ENCODE measurements at places on chromosomes 1 and 21.

DNA sequence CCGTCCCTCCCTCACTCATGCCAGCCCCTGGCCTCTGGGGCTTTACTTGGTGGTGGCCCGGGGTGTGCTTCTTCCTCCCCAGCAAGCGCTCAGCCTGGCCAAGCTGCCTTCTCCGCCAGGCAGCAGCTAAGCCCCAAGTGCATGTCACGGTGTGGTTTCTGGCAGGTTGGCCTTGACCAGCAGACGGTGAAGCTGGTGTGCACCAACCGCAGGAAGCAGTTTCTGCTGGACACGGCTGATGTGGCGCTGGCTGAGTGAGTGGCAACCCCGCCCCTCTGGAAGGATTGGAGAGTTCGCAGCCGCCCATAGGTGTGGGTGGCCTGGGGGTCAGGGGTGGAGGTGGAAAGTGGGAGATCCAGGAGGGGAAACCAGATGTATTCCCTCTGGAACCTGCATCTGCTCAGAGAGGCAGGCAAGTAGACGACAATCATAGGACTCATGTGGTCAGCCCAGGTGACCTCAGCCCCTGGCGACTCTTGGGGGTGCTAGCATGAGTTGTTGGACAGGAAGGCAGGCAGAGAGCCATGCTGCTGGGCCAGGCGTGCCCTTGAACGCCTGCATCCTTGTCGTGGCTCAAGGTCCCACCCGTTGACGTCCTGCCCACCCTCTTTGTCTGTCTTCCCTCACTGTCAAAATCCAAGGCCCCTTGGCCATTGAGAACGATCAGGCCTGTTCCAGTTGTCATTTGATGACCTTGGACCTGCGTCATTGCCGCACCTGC is 7.0 kb upstream of the SLC25A34 start:
- no peak for DNase-seq

DNA sequence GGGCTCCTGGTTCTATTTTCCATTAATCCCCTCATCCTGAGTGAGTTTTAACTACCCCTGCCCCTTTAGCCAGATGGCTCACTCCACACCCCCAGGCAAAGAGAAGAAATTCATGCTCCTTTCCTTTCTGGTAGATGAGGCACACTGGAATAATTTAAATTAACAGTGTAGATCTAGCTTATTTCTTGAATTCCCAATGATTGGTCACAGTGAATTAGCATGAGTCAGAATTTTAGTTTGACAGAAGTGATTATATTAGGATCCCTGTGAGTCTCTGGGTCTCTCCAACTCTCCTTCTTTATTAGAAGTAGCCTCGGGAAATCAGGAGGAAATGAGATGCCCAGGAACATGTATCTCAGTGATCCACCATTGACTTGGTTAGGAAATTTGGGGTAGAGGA is 103.1 kb upstream of the KAZN start:
- no peak for DNase-seq

- peak; percentile 46 for DNase-seq
Measured at GRCh38 chr1:155241069-155241679, 14.1 kb downstream of the ENTREP3 start.

DNA sequence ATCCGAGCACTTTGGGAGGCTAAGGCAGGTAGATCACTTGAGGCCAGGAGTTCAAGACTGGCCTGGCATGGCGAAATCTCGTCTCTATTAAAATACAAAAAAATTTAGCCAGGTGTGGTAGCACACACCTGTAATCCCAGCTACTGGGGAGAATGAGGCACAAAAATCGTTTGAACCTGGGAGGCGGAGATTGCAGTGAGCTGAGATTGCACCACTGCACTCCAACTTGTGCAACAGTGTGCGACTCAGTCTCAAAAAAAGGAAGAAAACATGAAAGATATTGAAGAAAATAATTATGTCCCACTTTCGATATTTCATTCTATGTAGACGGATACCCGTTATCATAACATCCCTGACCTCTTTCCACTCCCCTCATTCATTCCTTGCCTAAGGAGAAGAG is 19.2 kb downstream of the TUT4 start:
- no peak for DNase-seq

- DNase-seq: no peak
Measured at GRCh38 chr1:158516966-158517365, 37.2 kb downstream of the OR6Y1 start.

- DNase-seq: no peak
Measured at GRCh38 chr1:182610606-182611194, 6.5 kb upstream of the RGS16 start.

DNA sequence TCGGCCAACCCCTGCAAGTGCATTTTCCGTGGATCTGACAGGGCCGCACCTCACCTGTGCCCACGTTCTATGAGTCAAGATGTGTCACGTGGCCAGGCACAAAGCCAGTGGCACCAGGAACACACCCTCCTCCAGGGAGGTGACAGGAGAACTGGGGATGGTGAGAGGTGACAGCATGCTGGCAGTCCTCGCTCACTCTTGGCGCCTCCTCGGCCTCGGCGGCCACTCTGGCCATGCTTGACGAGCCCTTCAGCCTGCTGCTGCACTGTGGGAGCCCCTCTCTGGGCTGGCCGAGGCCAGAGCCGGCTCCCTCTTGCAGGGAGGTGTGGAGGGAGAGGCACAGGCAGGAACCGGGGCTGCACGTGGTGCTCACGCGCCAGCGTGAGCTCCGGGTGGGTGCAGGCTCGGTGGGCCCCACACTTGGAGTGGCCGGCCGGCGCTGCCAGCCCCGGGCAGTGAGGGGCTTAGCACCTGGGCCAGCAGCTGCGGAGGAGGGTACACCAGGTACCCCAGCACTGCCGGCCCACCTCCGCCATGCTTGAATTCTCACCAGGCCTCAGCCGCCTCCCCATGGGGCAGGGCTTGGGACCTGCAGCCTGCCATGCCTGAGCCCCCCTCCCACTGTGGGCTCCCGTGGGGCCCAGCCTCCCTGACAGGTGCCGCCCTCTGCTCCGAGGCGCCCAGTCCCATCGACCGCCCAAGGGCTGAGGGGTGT is 11.6 kb upstream of the TTC34 start:
- DNase-seq: no peak

- DNase-seq: no peak
Measured at GRCh38 chr1:6260961-6261614, at the start of gene GPR153. GPR153 (minus strand) TSS chr1:6261098; CDS start chr1:6254905, 6,193 bp downstream.

DNA sequence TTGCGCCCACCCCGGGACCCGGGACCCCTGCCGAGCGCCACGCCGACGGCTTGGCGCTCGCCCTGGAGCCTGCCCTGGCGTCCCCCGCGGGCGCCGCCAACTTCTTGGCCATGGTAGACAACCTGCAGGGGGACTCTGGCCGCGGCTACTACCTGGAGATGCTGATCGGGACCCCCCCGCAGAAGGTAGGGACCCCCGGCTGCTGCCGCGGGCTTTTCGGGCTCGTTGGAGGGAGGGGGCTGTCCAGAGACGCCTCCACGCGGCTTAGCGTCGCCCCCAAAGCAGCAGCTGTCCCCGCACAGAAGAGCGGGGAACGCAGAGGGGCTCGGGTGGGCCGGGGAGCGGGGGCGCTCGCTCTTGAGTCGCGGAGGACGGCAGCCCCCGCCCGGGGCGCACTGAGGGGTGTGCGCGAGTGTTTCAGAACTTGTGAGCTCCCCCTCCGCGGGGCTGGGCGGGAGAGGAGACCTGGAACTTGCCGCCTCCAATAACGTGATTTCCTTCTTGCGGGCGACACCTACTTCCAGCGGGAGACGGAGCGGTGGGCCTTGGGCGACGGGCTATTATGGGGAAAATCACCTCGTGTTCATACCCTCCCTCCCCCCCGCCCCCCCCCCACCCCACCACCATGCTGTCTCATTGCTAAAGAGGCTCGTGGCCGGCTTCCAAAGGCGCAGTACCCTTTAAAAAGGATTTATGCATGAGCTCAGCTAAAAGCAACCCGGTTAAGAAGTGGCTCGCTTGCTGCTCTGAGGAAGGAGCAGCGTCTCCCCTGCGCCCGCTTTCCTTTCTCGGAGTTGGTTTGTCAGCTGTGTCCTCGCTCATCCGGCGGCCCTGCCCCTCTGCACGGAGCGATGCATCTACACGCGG is 664 bp downstream of the BACE2 start:
- DNase-seq: no peak

DNA sequence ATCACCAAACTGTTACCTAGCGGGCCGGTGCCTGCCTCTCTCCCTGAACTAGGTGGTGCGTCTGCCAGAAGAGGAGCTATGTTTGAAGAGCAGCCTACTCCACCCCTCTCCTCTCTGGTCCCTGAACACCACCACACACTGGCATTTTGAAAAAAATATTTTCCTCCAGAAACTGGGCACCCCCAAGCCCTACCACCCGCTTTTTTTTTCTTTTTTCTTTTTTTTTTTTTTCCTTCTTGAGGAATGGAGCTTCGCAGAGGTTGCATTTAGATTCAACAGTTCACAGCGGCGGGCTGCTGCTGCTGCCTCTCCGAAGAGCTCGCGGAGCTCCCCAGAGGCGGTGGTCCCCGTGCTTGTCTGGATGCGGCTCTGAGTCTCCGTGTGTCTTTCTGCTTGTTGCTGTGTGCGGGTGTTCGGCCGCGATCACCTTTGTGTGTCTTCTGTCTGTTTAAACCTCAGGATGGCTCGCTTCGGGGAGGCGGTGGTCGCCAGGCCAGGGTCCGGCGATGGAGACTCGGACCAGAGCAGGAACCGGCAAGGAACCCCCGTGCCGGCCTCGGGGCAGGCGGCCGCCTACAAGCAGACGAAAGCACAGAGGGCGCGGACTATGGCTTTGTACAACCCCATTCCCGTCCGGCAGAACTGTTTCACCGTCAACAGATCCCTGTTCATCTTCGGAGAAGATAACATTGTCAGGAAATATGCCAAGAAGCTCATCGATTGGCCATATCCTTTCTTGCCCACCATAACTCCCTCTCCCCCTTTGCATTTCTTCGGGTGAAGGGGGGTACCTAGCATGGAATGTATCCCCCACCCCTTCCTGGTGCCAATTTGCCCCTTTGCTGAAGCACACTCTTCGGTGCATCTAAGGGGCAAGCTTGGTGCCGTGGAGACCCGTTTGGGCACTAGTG is at the start of gene CACNA1E:
CACNA1E (plus strand) TSS at position 233 of the 911 bp plus-strand sequence; CDS start at position 461, 228 bp downstream.
- no peak for DNase-seq

GRCh38 chr1:9438431-9439073 is 100.7 kb upstream of the SLC25A33 start:
- no peak for DNase-seq

DNA sequence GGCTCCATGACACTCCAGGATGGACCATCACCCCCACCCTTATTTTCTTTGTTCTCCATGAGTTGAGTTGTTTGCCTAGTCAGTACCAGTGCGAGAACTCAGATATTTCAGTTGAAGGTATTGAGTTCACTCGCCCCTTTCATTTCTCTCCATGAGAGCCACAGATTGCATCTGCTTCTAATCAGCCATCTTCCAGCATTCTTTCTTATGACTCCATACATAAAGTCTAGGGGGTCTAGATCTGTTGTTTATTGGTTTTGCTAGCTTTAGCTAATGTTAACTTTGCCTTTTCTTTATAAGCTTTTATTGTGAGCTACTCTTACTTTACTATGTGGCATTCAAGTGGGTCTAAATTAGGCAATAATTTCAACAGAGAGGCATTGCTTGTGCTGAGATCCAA is 71.6 kb upstream of the PDC start:
- DNase-seq: no peak

GRCh38 chr21:14688412-14688811 is 142.3 kb upstream of the SAMSN1 start:
- no peak for DNase-seq

DNA sequence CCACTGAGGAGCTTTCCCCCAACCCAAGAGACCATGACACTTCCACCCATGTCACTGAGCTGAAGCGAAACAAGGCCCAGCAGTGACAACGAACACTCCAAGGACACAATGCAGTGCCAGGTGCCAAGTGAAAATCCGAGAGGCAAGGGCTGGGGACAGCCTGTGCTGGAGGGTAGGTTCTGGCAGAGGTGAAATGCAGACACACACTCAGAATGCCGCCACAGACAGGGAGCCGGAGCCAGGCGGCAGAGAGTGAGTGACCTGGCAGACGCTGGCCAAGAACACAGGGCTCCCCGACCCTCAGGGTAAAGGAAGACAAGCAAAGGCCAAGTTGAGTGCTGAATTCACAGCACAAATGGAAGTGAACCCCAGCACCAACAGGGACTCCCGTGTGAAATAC is 78.9 kb downstream of the CD46 start:
- no peak for DNase-seq

- no peak for DNase-seq
Measured at GRCh38 chr1:228394571-228395394, 11.9 kb downstream of the TRIM11 start.

GRCh38 chr1:196317535-196318522 is 290.4 kb downstream of the KCNT2 start:
- DNase-seq: no peak

- DNase-seq: no peak
Measured at GRCh38 chr21:14869984-14870852, 194.6 kb downstream of the NRIP1 start.

DNA sequence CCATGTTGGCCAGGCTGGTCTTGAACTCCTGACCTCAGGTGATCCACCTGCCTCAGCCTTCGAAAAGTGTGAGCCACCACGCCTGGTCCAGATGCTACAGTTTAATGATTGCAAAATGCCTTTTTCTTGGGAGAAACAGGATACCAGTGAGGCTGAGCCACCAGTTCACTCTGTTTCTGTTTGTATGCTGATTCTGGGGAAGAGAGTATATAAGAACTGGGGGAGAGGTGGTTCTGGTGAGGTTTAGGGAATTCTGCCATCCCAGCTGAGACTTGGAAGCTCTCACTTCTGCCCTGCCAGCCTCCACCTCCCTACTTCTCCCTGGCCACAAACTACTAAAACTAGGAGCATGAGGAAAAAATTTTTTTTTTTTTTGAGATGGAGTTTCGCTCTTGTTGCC is 8.1 kb upstream of the PMF1 start:
- DNase-seq: no peak

GRCh38 chr1:77438236-77438913 is 156.6 kb downstream of the AK5 start:
- DNase-seq: no peak

- DNase-seq: no peak
Measured at GRCh38 chr1:177340601-177341067, 169.9 kb downstream of the BRINP2 start.

GRCh38 chr1:56584910-56585528 is 5.7 kb upstream of the PLPP3 start:
- no peak for DNase-seq

DNA sequence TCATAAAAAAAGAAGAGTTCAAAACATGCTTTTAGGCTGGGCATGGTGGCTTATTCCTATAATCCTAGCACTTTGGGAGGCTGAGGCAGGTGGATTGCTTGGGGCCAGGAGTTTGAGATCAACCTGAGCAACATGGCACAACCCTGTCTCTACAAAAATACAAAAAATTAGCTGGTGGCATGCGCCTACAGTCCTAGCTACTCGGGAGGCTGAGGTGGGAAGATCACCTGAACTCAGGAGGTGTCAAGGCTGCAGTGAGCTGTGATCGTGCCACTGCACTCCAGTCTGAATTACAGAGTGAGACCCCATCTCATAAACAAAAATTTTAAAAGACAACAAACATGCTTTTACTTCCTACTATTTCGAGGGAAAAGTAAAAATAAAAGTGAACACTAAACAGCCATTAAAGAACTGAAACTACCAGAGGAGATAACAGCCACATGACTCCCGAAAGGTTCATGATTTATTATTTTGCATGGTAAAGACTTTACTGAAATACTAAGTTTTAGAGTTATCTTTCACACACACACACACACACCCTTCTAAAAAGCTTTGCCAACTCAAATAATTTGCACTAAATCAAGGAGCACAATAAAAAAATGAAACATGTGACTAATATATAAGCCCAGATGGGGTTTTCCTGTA is 48.1 kb downstream of the USP1 start:
- DNase-seq: no peak

GRCh38 chr1:227403535-227403934 is 85.2 kb upstream of the CDC42BPA start:
- DNase-seq: no peak

GRCh38 chr1:51569284-51570062 is 47.4 kb upstream of the OSBPL9 start:
- DNase-seq: no peak
